ENCODE measurements at places on chromosomes 11 and 22.

DNA sequence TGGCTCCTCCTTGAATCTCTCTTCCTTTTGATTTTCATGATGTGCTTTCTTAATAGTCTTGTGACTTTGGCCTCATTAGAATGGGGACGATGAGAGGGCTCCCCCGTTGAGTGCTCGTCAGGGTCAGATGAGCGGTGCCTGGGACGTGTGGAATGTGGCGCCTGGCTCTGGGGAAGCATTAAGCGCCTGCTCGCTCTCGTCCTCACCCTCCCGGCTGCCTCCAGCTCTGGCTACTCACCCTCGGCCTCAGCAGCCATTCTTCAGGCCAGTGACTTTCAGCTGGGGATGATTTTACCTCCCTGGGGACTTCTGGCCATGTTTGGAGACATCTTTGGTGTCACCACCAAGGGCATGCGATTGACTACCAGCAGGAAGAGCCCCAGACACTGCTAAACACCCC is 69.7 kb downstream of the RPS6KA4 start:
- DNase-seq = no peak

DNA sequence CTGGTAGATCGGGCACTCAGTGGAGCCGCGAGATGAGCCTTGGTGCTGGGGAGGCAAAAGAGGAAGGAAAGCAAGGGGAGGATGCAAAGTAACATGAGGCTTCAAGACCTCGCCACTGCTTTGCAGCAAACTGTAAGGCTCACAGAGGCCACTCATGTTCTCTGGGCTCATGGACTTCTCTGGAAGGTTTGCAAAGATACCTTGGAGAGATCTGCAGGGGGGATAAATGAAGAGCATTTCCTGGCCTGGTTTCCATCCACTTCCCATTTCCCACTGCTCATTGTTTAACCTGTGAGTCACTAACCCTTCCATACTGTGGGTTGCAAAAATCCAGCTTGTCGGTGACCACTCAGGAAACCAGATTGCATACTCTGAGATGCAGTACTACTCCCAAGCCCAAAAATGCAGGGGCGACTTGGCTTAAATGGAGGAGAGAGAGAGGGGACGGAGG is 38.5 kb downstream of the OSBP2 start:
- DNase-seq = no peak

GRCh38 chr11:134978388-134979088 is 566.5 kb upstream of the B3GAT1 start:
- DNase-seq = no peak

GRCh38 chr11:32034680-32035079 is 56.2 kb upstream of the RCN1 start:
- DNase-seq = no peak

- no peak for DNase-seq
Observed at GRCh38 chr11:2515401-2516275, 70.8 kb downstream of the KCNQ1 start.

GRCh38 chr22:39995393-39996252 is 869 bp downstream of the FAM83F start:
- DNase-seq = no peak

GRCh38 chr11:121035169-121035755 is 11.4 kb downstream of the TBCEL start:
- no peak for DNase-seq

- DNase-seq = peak; percentile 35
Observed at GRCh38 chr11:69588270-69588669, 52.7 kb upstream of the CCND1 start.

- DNase-seq = no peak
Observed at GRCh38 chr22:20465759-20466077, 28.1 kb upstream of the SCARF2 start.

DNA sequence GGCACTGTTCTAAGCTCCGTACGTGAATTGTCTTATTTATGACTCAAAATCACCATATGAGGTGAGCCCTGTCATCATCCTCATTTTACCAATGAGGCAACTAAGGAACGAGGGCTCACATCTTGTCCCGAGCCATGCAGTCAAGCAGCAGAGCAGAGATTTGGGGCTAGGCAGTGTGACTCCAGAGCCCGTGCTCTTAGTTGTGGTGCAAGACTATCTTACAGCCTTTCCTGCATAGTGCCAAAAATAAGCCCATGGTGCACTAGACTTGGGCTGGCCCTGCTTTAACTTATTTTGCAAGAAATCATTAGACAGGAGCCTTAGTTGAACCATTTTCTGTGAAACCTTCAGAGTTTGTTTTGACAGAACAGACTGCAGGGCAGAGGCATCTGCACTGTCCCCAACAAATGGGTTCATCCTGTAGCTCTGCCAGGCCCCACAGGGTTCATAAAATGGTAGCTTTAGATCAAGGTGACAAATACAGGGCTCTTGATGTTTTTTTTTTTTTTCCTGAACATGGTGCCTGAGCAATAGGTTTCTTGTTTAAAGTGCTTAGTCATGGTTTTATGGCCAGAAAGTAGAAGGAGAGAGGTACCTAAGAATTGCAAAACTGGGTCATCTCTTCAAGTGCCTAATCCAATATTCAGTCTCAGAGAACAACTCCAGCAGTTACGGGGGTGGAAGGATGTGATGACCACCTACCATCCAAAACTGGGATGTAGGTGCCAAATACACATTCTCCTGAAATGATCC is 56.6 kb downstream of the BMAL1 start:
- no peak for DNase-seq

- DNase-seq = no peak
Observed at GRCh38 chr11:61059260-61059752, 43.0 kb upstream of the CD5 start.

GRCh38 chr11:58428021-58428420 is at the start of gene OR5B2:
TSS of gene OR5B2 (minus strand) at chr11:58428121. CDS start at chr11:58423261, 4,860 bp downstream.
- no peak for DNase-seq

GRCh38 chr11:12166299-12167060 is 56.1 kb downstream of the MICAL2 start:
- no peak for DNase-seq

DNA sequence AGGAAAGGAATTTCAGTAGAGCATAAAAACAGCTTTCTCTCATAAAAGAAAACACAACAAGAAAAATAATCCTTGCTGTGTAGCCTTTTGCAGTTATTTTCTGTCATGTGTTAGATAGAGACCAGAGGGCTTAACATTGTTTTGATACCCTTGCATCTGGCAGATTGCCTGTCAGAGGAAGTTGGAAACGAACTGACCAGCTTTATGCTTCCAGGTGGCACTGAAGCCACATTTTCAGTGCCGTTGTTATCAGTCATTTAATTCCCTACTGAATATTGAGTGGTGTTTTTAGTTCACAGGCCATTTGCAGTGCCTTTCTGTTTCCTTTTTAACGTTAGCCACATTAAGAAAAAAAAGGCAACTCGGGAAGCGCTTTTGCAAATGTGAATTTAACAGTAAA is 21.5 kb upstream of the RAG2 start:
- no peak for DNase-seq

GRCh38 chr11:7060868-7061267 is 27.9 kb upstream of the RBMXL2 start:
- DNase-seq = no peak

- no peak for DNase-seq
Observed at GRCh38 chr11:119236490-119236889, 30.4 kb downstream of the CBL start.

DNA sequence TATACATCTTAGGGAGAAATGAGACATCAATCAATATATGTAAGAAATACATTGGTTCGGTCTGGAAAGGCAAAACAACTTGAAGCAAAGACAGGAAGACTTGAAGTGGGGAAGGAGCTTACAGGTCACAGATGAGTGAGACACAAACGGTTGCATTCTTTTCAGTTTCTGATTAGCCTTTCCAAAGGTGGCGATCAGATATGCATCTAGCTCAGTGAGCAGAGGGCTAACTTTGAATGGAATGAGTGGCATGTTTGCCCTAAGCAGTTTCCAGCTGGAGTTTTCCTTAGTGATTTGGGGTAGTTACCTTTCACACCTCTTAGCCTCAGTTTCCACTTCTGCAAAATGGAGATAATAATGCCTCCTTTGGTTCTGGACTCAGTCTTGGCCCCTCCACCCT is 15.8 kb downstream of the LHFPL7 start:
- DNase-seq = no peak

DNA sequence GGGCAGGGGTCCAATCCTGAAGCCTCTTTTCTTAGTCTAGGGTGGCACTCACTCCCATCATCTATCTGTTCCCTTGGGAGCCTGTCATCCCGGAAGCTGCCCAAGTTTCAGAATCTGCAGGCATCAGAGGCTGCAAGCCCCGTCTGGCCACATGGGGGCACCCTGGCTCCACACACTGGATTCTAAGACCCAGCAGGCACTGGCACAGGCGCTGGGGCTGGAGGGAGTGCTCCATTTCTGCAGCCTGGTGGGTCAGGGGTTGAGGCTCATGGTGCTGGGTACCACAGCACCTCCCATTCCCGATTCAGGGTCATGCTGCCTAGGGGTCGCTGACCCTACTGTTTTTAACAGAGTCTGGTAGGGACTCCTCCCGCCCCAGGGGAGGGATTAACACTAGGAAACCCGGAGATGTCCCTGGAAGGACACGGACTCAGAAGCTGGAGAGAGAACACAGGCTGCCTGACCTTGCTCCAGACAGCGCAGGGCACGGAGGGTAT is 243.9 kb upstream of the SYN3 start:
- peak; percentile 22 for DNase-seq

GRCh38 chr11:86983021-86983488 is 27.9 kb upstream of the FZD4 start:
- no peak for DNase-seq

DNA sequence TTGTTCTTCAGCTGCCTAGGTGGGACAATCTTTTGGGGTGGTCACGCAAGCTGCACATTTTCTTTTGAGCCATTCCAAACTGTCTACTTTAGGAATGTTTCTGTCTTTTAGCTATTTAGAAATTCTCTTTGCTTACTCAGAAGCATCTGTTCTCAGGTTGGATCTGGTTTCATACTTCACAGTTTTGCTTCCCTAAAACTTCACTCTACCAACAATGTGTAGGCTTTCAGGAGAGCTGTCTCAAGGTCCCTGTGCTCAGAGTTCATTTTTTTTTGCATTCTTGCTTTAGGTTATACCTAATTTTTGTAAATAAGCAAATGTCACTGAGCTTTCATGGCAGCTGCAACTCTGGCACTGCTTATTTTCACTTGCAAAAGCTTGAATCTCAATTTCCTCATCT is 36.7 kb downstream of the CCDC90B start:
- no peak for DNase-seq

GRCh38 chr11:117643606-117644300 is 153.3 kb downstream of the DSCAML1 start:
- no peak for DNase-seq
